ENCODE measurements at places on chromosomes 4 and X. TPM values are rescaled to one million over a fixed set of nuclear protein-coding genes. Genes with fewer than 3 reads are reported as not detected.

GRCh38 chr4:68535974-68536373 is 40.1 kb downstream of the UGT2B17 start:
- DNase-seq: no peak

GRCh38 chr4:175559526-175559925 is 252.5 kb downstream of the GPM6A start:
- no peak for DNase-seq

- no peak for DNase-seq
These were observed 53.9 kb downstream of the ENPP6 start for GRCh38 chr4:184163813-184164212.

GRCh38 chr4:85086721-85087120 is 120.2 kb upstream of the WDFY3 start:
- DNase-seq: peak; percentile 2

DNA sequence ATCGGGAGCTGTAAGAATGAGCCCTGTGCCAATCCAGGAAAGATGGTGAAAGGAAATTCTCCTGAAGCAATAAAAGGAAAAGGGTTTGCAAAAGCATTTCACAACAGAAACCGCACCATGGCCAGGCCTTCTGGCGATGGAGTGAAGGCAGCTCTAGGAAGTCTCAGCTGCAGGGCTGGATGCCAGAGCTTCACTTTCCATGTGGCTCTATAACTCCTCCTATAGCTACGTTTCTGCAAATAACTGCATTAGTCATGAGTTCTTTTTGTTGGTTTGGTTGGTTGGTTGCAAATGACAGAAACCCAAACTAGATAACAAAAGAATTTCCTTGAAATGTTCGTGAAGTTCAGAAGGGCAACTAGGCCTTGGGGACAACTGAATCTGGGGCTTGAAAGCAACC is 84.6 kb downstream of the RELL1 start:
- DNase-seq: peak; percentile 95

- DNase-seq: no peak
These were observed 123.6 kb downstream of the MGST2 start for GRCh38 chr4:139789096-139789654.

DNA sequence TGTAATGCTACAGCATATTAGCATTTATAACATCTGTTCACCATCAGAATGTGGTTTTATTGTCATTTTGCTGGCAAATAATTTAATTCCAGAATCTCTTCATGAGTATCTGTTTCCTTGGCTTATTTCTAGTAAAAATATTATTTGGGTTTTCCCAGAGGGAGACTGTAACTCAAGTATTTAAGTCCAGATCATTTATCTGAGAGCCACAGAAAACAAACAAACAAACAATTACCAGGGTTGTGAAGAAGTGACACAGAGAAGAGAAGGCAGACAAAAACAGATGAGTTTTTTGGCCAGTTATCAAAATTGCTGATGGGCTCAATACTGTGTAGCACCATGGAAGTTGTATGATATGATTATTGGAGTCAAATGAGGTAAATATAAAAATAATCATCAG is 515.1 kb downstream of the TECRL start:
- no peak for DNase-seq

Gene SUPT20HL1
- not detected for total RNA-seq

Gene TRMT10A
- total RNA-seq: 4.5 TPM

Gene PDLIM5
- total RNA-seq: 370 TPM

Gene HSFX1
- 0.43 TPM for total RNA-seq

Gene MAGEA6
- total RNA-seq: not detected
